ENCODE measurements at places on chromosomes 12 and 14.

DNA sequence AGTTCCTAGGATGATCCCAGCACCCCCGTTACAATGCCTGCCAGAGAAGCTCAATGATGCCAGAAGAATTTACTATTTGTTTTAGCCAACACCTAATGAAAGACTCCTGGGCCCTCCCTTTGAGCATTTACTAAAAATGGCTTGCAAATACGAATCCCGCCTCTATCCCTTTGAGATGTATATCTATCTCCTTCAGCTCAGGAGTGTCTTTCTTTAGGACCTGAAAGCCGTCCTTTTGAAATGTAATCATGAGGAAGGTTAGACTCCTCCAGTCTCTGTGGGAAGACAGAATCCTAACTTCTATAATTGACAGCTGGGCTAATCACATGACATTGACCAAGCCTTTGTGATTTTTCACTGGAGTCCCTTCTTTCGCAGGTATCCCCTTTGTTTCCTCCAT lies 19.2 kb upstream of the DYNC1H1 start:
- DNase-seq, result no peak

GRCh38 chr12:43132291-43132690 lies 419.7 kb downstream of the ADAMTS20 start:
- no peak for DNase-seq

- DNase-seq, result no peak
Measured at GRCh38 chr12:20778969-20779368, 31.5 kb upstream of the SLCO1B3 start.

DNA sequence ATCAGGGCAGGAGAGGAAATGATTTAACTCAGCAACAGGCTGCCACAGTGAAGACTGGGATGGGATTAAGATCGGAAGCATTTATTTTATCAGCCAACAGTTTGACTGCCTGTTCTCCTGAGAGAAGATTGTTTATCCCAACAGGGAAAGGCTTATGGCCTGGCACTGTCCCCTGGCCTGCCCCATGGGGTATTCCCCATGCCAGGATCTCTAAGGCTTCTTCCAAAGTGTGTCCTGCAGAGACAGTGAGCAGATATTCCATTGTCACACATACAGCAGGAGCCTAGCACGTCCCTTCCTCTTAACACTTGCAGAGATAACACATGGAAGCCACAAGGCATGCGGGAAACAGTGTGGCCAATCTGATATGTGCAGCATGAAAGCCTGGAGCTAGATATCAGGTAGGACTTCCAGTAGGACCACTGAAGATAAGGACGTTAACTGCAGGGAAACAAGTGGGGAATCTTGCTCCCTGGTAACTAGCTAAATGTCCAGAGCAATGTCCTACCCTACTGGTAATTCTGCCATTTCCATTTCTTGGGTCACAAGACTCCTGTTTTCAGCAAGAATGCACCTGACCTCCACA lies 48.2 kb downstream of the IQSEC3 start:
- no peak for DNase-seq
